Mucosa of descending colon (tissue), 3 donors: ENCODE measurements at places on chromosomes 13 and 19.

GRCh38 chr19:30888937-30889336 is 460.3 kb downstream of the TSHZ3 start:
- no peak for DNase-seq

DNA sequence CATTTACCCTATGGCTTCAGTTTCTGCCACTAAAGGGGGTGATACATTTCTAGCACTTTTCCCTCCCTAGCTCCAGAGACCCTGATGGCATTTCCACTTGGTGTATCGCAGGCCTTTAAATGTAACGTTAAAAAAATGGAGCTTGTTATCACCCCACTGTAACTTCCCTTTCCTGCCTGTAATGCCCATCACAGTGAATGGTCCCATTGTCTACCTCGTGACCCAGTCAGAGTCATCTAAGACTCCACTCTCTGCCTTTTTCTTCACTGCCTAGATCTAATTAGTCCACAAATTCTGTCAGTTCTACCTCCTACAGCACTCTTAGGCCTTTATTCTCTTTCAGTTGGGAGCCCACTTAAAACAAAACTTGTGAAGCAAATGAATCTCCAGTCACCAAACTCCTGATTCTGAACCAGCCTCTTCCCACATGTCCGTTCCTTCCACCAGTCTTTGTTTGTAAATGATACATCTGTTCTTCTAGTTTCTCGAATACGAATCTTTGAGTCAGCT is 64.8 kb downstream of the NHLRC3 start:
- no peak for DNase-seq

GRCh38 chr19:35498984-35499527 is 8.8 kb upstream of the KRTDAP start:
- no peak for DNase-seq

DNA sequence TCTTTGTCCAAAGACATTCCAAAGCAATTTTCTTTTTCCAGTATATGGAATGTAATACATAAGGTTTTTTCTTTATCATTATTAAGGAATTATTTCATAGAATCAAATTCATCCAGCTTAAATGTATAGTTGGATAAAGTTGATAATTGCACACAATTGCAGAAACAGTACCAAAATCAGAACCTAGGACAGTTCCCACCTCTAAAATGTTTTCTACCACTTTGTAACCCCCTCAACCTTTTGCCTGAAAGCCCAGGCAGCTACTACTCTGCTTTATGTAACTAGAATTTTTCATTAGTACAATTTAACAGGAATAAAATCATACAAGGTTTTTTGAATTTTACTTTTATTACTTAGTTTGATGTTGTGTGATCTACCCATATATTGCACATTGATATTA is 98.0 kb downstream of the PRR20E start:
- DNase-seq = no peak

- DNase-seq = no peak
Observed at GRCh38 chr13:25973085-25973484, 78.7 kb downstream of the SHISA2 start.

GRCh38 chr19:28492621-28493020 is 720.3 kb downstream of the UQCRFS1 start:
- DNase-seq = no peak
